Ovary (tissue), 10 donors: ENCODE measurements at places on chromosomes 5 and 9.

DNA sequence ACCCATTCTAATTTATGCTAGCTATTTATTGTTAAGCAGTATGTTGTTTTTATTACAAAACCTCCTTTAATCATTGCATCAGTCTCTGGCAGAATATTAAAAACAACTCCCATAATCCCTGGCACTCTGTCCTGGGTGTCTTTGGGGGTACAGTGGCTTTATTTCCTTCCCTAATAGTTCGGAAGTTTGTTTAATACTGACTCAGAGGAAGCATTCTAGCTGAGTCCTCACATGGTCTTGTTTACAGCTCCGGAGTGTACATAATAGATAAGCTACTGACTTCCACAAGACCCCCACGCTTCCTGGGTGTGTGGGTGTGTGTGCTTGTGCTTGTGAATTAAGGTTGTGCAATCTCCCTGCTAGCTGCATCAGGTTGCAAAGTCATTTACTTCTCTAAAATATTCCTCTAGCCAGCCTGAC lies 149.8 kb upstream of the CDKN2B start:
- peak; percentile 61 for DNase-seq

DNA sequence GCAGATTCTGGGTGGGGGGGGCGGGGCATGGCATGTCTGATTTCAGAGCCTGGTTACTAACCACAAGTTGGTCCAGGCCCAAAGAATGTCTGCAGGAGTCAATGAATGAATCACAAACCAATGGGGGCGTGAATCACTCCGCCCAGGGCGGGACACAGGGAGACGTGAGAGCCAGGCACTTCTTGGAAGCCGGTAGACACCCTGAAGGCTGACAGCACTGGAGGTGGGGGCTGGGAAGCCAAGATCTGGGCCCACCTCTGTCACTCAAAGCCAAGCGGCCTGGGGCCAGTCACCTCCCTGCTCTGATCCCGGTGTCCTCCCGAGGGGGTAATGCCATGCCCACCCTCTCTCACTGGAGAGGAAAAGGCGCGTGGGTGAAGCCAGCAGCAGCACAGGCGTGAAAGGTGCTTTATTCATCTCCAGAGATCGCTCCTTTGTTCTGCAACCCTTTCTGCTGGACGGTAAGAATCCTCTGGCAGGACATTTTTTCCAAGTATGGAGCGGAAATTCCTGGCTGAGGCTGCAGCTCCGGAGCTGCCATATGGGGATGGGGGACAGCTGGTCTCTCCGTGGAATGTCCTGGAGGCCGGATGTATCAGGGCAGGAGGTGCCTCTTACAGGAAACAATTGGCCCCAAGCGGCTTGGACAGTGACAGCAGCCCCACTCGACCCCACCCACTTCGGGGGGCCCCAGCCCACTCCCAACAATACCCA lies 85.0 kb downstream of the STK10 start:
- no peak for DNase-seq

DNA sequence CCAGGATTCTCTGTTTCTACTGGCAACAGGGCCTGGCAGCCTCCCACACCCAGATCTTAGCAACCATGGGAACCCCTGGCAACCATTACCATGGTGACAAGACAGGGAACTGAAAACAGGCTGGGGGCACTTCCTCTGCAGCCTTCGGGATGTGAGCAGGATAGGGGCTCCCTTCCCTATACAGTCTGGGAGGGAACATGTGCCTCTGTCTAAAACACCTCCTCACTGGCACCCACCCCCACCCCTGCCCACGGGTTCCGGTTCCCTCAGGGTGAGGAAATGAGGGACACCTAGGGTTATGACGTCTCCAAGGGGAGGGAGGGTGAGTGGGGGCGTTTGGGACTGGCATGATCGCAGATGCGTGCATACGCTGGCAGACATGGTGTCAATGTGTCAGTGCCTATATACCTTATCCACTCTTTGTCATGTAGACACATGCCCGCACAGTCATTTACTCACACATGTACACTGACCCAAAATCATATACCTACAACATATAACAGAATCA lies 3.0 kb upstream of the DNAJB5 start:
- no peak for DNase-seq

DNA sequence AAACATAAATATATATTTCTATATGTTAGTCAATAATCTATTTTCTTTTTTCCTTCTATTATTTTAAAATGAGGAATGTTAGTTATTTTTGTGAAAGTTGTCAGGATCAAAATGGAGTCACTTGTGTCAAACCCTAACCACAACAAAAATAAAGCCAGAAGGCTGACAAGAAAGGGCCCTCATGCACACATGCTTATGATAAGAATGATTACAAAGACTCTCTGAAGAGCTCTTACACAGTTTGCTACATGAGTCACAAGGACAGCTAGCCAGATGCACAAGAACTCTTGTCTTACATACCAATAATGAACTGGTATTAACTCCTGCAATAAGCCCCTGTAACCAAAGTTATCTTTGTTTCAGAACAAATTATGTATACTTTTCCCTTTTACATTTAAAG lies 64.7 kb downstream of the GGTA1 start:
- DNase-seq = no peak

GRCh38 chr5:78283105-78283504 lies 11.4 kb downstream of the AP3B1 start:
- DNase-seq = no peak

- no peak for DNase-seq
Observed at GRCh38 chr5:130066644-130067043, 162.4 kb downstream of the CHSY3 start.

DNA sequence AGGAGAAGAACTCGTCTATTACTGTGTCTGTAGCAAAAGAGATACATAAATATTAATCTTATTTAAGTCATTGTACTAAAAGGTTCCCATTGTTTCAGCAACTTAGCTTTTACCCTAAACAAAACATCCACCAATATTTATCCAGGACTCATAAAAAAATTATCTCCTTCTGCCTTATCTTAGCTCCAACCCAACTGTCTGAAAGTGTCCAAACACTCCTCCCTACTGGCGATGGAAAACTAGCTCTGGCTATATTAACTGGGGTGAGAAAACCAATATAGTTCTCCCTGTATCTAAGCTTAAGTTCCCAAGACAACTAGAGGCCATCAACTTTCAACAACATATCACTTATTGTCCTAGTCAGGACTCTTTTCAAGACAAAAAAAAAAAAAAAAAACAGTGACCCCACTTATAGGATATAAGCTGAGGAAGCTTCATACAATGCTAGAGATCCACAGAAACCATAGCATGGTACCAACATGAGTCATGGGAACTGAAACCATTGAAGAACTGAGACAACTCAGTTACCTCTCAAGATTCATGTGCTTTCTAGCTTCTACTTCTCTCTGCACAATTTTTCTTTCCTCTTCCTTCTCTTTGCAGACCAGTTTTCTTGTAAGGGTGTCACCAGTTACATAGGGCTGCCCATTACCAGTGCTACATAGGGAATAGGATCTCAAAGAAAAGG lies 150.7 kb upstream of the RASA1 start:
- no peak for DNase-seq

- no peak for DNase-seq
Observed at GRCh38 chr9:129587487-129588262, 33.2 kb downstream of the C9orf50 start.

GRCh38 chr9:93827545-93828330 lies 127.4 kb downstream of the BARX1 start:
- DNase-seq = peak; percentile 42

DNA sequence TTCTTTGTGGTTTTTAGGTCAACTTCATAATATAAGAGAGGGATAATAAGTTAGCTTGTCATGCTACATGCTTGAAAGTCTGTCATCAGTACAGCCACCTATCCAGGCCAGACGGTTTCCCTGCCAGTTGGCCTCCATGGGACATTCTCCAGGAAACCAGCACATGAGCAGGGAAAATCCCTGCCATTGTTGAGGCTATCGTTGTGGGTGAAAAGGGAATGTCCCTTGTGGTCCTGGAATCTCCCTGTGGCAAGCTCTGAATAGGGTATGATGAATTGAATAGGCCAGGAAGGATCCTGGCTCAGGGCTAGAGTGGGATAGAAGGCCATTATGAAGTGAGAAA lies 12.3 kb downstream of the F2RL1 start:
- DNase-seq = no peak

DNA sequence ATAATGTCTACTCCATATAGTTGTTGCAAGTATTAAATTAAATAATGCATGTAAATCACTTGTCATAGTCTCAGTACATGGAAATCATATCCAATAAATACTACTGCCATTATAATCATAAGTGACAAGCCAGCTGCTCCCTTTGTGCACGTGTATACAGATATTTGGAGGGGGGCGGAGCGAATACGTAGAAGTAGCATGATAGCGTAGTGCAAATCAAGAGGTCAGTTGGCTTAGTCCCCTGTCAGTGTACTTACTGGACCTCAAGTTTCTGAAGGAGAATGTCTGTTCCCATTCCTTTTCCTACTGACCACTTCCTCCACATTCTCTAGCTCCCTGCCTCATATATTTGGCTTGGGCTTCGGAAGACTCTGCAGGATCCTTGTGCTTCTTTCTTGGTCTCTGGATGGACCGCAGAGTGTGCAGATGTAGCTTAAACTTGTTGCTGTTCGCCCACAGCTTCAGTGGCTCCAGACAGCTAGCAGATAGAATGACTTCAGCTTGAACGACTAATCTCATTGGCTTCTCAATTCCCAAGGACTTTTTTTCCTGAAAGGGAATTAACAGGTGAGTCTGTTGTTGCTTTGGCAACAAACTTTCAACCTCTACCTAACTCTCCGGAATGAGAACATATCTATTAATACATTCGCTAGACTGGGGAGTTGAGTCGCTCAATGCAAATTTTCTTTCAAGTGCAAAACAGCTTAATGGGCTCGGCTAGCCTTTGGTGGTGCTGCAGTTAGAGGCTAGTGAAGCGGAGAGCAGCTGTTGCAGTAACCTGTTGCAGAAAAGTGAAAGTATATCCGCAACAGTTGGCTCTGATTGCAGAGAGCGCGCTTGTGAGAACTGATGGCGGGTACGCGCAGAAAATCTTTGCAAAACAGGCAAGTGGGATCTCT lies at the start of gene PCDHB1:
TSS of gene PCDHB1 (plus strand) at position 753 of the 899 bp plus-strand sequence. CDS start at position 850, 97 bp downstream.
- DNase-seq = no peak
